Right renal cortex interstitium (tissue), 3 donors: ENCODE measurements at places on chromosomes 3 and 15. TPM values are rescaled to one million over a fixed set of nuclear protein-coding genes. Genes with fewer than 3 reads are reported as not detected.

- DNase-seq = no peak
These were observed 157.5 kb downstream of the GABRB3 start for GRCh38 chr15:26615188-26615926.

- no peak for DNase-seq
These were observed 164.6 kb downstream of the SUCLG2 start for GRCh38 chr3:67489816-67490215.

DNA sequence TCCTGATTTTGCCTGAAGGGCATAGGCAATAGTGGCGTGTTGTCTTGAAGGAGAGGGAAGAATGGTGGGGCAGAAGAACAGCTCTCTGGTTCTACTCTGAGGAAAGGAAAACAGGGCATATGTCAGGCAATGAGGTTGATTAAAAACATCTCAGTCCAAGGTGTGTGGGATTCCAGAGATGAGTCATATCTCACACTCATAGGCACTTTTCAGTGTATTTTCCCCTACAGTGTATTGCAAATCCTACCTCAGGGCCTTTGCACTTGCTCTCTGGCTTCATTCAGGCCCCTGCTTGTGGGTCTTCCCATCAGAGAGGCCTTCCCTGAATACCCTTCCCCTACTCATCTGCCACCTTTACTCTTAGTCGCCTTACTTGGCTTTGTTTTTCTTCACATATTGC is 107.8 kb downstream of the SLCO3A1 start:
- no peak for DNase-seq

GRCh38 chr15:41585127-41586047 is 26.4 kb downstream of the TYRO3 start:
- no peak for DNase-seq

The HGD gene
- polyA plus RNA-seq = 76.4 TPM

The ERICH6 gene
- polyA plus RNA-seq = 1.2 TPM

The P3H2 gene
- polyA plus RNA-seq = 105 TPM

DNA sequence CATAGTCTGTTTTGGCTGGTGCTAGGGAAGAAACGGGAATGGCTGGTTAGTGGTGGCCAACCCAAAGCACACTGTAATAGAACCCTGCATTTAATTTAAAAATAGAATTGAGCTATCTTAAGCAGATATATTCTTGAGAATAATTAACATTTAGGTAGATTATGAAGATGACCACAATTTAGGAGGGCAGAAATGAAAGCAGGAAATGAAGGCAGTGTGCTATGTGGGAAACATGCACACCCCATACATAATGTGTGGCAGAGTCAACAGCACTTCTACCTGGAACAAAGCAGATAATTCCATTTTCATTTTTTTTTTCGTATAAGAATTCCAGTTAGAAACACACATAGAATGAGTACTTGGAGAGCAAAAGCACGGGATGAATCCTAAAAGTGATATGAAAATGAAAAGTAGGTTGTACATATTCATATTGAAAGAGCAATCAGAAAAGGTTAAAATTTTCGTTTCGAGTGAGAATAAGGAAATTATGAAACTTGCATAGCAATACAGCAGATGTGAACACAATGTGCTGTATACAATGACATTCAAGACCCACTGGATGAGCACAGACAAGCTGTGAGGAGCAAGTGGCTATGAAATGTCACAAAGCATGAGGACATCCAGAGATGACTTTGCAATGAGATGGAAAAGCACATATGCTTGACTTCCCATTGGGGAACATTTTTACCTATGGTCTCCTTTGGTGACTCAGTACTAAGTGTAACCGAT is 102.6 kb downstream of the TFG start:
- DNase-seq = no peak

DNA sequence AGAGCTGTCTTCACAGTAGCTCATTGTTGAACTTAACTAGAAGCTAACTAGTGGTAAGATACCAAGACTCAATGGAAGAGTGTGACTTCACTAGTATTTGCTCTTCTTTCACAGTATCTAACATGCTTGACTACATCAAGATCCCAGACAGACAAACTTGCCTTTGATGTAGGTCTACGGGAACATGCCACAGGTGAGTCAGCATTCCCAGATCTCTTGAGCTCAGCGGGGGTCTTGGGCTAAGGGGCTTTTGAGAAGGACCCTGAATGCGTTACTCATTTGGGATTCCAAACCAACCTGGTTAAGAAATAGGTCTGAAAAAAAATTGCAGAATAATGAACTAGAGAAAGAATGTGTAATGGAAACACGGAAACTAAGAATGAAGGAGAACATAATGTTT is 222.4 kb downstream of the RYR3 start:
- no peak for DNase-seq

The GPR62 gene
- 0.49 TPM for polyA plus RNA-seq

- no peak for DNase-seq
These were observed 36.0 kb upstream of the EOMES start for GRCh38 chr3:27758083-27758482.

DNA sequence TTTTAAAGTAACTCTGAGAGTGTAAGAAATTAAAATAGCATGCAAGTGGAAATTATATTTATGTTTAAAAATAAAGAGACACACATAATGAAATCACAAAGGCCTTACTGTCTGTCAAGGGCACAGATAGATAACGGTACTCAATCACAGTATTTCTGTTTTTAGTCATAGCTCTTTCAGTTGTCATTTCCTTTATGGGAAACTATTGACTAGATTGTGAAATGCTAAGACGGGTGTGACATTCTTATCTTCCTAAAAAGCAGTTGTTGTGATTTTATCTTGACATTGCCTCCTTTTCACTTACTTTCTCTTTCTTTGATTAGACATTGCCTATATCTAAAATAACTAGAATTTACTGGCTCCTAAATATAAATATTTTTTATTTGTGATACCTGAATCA is 100.1 kb upstream of the PLSCR5 start:
- no peak for DNase-seq

The PLIN1 gene
- 0.86 TPM for polyA plus RNA-seq

DNA sequence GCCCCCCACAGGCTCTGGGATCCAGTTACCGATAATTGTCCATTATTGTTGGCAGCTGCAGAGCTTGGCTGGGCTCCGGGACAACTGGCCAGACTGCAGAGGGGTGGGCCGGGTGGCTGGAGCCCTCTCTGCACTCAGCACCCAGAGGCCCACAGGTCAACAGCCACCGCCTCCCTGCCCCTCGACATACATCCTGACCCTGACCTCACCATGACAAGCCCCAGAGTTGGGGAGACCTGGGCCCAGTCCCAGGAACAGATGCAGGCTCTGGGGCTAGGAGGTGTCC is 22.4 kb downstream of the PTH1R start:
- no peak for DNase-seq

The SENP7 gene
- polyA plus RNA-seq = 61.6 TPM
